ENCODE measurements at places on chromosomes 11 and 22. TPM values are rescaled to one million over a fixed set of nuclear protein-coding genes. Genes with fewer than 3 reads are reported as not detected.

Gene VPREB1
- 5.1 TPM for polyA plus RNA-seq

Gene OR6X1
- polyA plus RNA-seq: not detected

Gene SLC22A12
- not detected for polyA plus RNA-seq

Gene PDE3B
- polyA plus RNA-seq: 4.7 TPM

Gene OR10A4
- not detected for polyA plus RNA-seq

Gene PRR5
- 10.9 TPM for polyA plus RNA-seq

Gene HPS5
- 21.8 TPM for polyA plus RNA-seq
